ENCODE measurements at places on chromosomes 5 and 9.

DNA sequence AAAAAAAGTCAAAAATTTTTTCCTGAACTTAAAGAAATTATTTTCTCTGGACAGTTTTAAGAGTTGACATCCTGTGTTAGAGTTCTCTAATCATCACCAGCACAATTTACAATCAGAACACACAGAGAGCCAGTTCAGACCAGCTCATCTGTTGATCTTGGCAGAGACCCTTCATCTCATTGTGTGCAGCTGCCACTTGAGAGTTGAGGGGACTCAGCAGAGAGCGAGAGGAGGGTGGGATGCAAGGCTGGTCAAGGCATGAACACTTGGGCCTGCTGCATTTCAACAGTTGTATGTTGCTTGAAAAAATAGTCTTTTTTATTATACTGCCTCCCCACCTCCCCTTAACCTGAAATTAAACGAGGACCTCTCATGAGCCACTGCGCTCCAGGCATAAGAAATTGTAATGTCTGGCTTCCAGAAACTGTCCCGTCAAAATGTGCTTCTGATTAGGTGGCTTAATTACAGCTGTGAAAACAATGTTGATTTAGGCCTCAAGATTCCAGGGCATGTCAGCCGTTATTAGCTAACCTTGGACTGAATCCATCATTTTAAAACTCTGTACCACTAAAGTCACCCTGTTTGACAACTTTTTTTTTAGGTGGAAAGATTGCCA lies 383.6 kb downstream of the CCDC171 start:
- no peak for DNase-seq

- no peak for DNase-seq
These were observed 104.5 kb upstream of the CHD1 start for GRCh38 chr5:99033014-99033900.

DNA sequence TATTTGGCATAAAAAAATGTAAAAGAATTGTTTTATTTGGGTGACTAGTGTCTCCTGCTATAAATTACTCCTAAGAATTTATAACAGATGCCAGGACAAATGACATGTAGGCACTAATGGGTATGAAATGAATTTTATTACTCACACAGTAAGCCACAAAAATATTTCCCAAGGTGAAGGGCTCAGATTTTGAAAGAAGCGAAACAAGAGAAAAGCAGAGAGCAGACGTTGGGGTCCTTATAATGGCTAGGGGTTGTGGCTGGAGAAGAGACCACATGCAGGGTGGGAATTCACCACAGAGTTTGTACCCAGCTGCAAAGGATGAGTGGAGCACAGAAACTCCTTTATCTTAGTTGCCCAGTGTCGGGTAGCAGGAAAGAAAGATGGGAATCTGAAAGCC lies 45.0 kb upstream of the PRR16 start:
- no peak for DNase-seq

DNA sequence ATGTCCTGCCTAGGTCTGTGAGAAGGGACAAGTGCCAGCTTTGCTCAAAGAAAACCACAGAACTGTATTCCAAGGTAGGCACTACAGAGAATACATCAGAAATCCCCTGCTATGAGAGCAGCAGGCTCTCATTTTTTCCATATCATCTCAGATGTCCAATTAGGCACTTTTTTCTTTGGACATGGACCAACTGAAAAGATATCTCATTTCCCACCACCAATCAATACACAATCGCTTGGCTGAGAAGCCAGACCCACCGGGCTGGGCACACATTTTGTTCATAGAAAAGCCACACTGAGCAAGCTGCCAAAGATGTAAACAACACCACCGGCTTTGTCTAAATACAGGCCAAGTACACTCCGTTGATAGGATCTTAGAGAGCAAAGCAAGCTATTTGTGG lies 25.9 kb downstream of the STOM start:
- DNase-seq = no peak

GRCh38 chr9:98379572-98379971 lies 124.1 kb upstream of the TBC1D2 start:
- DNase-seq = no peak

DNA sequence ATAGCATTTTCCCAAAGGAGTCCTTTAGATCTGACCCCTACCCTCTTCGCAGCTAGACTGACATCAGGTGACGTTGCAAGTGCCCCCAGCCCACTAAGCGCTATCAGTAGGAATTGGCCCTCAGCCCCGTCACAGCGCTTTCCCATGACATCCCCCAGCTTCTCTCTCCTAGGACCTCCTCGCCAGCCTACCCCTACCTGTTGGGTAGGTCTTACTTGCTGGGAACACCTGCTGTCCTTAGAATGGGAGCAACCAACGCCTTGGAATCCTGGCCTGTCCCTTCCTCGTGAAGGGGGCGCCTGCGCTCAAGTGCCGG lies 584 bp upstream of the PIP5K1B start:
- no peak for DNase-seq

DNA sequence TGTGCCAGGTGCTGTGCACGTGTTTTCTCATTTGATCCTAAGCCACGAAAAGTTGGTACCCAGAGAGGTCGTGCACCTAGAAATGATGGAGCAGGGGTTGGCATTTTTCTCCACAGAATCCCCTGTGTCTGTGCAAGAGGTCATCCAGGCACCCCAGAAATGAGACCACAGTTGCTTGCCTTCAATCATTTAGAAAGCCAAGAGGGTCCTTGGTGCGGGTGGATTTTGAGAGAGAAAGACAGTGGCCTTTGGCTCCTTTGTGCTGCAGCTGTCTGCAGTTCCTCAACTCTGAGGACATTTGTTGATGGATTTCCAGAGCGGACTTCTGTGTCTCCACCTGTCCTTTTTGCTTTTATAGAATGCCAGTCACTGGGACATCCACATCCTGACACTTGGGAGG lies 33.8 kb upstream of the SPRY4 start:
- DNase-seq = no peak

DNA sequence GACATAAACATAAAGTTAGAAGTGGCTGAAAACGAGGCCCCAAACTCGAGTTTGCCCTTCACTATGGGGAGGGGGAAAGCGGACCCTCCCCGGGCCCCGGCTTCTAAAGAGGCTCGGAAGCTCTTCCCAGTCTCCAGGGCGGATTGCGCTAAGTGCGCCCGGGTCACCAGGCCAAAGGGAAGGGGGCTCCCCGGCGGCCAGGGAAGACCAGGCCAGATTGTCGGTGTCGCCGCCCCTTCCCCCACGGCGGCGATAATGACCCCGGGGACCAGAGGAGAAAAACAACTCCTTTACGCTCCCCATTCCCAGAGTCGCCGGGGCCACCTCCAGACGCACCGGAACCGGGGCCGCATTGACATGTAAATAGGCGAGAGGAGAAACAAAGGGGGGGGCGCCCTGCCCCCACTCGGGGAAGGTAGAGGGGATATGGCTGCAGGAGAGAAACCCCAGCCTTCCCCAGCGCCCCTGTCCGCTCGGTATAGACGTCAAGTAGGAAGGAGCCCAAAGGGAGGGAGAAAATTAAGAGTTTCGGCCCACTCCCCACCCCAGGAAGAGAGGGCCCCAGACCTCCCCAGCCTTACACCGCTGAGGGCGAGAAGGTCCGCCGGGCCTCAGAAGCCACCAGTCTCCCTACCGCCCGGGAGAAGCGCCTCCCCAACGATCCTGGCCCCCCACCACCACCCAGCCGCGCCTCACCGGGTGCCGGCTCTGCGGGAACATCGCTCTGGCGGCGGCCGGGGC lies 1.7 kb downstream of the TLE1 start:
- DNase-seq = peak; percentile 28

- no peak for DNase-seq
These were observed 21.5 kb upstream of the ZBTB34 start for GRCh38 chr9:126838895-126839294.

GRCh38 chr5:179146277-179146676 lies 86.1 kb downstream of the ZNF354C start:
- DNase-seq = no peak

- DNase-seq = no peak
These were observed 452.0 kb upstream of the ZNF608 start for GRCh38 chr5:125198270-125198974.

- peak; percentile 71 for DNase-seq
These were observed 97.1 kb upstream of the IFNE start for GRCh38 chr9:21579247-21579671.

GRCh38 chr5:3310541-3311261 lies 284.9 kb upstream of the IRX1 start:
- no peak for DNase-seq

DNA sequence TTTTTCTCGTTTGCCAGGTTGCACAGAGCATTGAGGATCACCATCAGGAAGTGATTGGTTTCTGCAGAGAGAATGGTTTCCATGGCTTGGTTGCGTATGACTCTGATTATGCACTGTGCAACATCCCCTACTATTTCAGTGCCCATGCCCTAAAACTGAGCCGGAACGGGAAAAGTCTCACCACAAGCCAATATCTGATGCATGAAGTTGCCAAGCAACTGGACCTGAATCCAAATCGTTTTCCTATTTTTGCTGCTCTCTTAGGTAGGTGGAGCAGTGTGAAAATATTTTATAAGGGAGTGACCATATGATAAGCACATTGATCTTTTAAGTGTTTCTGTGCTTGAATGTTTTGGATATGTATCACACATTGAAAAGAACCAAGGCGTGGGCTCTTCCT lies 17.7 kb upstream of the FAM120AOS start:
- no peak for DNase-seq

DNA sequence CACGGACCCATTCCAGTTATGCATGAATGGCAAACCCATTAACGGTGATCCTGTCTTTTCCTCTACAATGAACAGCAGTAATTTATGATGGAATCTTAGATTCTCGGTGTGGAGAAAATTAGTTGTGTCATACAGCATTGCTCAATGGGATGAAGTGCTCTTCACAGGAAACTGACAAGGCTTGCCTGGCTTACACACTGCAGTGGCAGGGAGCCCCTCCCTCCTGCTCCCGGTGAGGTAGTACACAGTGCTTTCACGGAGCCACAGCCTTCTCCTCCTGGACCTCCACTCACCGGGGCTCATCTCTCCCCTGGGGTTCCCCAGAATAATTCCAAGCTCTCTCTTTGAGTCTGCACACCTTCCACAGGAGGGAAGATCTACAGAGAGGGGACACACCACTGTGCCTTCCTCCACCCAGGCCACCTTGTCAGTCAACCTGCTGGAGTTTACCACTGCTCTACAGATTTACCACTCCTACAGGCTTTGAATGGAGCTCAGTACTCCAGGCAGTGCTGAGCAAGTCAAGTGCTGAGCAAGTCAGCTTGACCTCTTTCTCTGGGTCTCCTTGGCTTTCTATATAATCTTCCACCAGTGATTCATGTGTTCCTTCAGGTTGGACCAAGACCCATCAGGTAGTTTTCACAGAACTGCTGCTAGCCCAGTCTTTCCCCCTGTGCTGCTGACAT lies 59.1 kb upstream of the TBC1D2 start:
- DNase-seq = no peak

DNA sequence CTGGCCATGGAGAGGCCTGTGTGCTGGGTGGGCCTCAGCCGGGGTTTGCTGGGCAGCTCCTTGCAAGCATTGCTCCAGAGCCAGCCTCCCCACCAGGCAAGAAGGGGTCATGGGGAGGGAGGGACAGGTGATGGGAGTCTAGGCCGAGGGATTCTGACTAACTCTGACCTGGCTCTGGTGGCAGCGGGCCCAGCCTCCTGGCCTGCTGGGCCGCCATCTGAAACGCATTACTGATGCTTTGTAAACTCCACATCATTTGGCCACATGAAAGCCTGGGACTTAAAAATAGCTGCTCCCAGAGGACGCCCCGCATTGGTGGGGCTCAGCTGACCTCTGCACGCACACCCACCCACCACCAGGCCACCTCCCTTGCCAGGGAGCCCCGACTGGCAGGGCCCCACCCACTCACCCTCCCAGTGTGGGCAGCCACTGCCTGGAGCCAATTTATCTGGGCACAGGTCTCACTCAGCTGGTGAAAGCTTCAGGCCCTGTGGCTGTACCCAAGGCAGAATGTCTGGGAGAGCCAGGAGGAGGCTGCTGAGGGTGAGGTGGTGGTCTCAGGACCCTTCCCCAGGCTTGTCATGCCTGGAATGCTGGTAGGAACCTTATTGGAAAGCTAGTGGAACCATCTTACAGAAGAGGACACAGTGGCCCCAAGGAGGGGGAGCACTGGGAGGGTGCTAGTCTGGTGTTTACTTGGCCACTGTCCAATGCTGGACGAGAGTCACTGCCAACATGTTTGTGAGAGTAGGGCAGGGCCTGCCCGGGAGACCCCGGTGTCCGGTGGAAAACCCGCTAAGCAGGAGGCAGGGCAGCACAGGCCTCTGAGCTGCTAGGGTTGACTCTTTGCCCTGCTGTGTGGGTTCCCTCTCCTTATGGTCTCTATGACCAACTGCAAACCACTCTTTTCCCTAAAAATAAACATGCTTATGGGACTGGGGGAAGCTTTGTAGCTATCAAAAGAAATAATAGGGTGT lies 10.8 kb downstream of the TCF7 start:
- no peak for DNase-seq

GRCh38 chr5:95817430-95817829 lies 5.1 kb downstream of the GLRX start:
- DNase-seq = peak; percentile 60

DNA sequence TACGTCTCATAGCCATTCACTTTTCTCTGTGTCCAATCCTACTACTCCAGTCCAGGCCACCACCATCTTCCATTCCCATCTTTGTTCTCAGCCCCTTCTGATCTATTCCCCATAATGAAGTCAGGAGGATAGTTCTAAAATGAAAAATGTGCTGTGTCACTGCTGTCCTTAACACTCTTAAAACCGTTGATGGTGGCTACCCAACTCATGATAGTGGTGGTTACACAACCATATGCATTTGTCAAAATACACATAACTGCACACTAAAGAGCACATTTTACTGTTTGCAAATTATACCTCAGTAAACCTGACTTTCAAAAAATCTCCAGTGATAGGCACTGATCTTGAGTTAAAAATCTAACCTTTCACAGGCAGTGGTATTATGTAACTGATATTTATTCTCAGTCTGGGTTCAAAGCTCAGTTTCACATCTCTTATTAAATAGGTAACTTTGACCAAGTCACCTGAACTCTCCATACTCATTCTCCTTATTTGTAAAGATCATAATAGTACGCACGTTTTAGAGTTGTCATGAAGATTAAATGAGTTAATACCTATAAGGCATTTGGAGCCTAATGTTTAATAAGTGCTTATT lies 24.6 kb upstream of the ADRB2 start:
- no peak for DNase-seq

- peak; percentile 23 for DNase-seq
These were observed 89.6 kb downstream of the SFXN1 start for GRCh38 chr5:175567954-175568353.

DNA sequence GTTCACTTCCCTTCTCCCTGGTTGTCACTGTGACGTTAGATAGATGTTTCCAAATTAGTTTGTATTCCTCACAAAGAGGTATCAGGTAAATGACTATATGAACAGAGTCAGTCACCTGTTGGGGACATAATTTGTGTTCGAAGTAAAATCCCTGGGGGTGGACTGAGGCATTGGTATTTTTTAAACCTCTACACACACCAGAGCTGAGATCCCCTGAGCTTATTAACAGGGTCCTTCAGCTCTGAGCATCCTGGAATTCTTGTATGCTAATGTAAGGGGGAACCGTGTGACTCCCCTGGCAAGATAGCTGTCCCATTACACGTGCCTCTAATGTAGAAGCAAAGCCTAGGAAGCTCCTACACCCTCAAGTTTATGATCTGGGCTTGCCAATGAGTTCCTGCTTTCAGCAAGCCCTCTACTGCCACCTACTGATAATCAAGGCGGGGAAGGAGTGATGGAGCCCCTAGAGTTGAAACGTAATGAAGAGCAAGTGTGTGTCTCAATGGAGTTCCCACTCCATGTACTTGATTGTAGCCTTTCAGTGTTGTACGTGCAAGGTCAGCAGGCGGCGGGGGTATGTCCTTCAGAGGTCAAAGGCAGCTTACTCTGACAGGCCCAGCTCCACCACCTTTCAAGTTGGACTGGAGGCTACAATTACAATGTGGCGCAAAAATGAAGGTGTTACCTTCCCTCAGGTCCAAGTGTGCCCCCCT lies 14.4 kb downstream of the PRKACG start:
- peak; percentile 28 for DNase-seq

GRCh38 chr5:166772770-166773169 lies 1518.7 kb upstream of the WWC1 start:
- DNase-seq = no peak
